ENCODE measurements at places on chromosomes 2 and 18.

- no peak overlapping the region for H3K4me3 ChIP-seq
- peaks cover 5% of the 10 kb centered on the region for H3K4me1 ChIP-seq
- no peak for DNase-seq
- no peak overlapping the region for H3K27ac ChIP-seq
- H3K36me3 ChIP-seq = peaks cover 23% of the 10 kb centered on the region
- no peaks in the 10 kb centered on the region for H3K27me3 ChIP-seq
Observed at GRCh38 chr2:96271995-96272394, 6.0 kb downstream of the CIAO1 start.

- no peak overlapping the region for H3K27ac ChIP-seq
- H3K36me3 ChIP-seq = no peaks in the 10 kb centered on the region
- no peak for DNase-seq
- H3K4me1 ChIP-seq = no peaks in the 10 kb centered on the region
- H3K4me3 ChIP-seq = no peak overlapping the region
- H3K27me3 ChIP-seq = no peaks in the 10 kb centered on the region
Observed at GRCh38 chr2:58543442-58543841, 302.3 kb upstream of the FANCL start.

DNA sequence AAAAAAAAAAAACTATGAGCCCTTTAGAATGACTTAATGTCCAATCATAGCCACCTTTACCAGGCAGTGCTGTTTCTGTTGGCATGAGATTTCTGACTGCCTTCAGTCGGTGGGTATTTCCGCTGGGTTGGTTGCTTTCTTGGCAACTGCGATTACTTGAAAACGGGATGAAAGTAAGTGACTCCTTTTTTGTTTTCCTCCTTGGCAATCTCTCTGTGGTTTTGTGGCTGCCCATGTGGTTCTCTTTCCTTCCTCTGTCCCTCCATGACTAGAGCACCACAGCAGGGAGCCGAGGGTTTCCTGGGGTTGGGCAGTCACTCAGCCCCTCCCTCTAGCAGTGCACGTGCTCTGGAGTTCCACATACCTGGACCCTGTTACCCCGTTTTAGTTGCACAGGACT is 112.1 kb downstream of the KLHL29 start:
- no peak overlapping the region for H3K4me3 ChIP-seq
- H3K27ac ChIP-seq = no peak overlapping the region
- no peak for DNase-seq
- no peaks in the 10 kb centered on the region for H3K4me1 ChIP-seq
- no peaks in the 10 kb centered on the region for H3K27me3 ChIP-seq
- no peaks in the 10 kb centered on the region for H3K36me3 ChIP-seq

DNA sequence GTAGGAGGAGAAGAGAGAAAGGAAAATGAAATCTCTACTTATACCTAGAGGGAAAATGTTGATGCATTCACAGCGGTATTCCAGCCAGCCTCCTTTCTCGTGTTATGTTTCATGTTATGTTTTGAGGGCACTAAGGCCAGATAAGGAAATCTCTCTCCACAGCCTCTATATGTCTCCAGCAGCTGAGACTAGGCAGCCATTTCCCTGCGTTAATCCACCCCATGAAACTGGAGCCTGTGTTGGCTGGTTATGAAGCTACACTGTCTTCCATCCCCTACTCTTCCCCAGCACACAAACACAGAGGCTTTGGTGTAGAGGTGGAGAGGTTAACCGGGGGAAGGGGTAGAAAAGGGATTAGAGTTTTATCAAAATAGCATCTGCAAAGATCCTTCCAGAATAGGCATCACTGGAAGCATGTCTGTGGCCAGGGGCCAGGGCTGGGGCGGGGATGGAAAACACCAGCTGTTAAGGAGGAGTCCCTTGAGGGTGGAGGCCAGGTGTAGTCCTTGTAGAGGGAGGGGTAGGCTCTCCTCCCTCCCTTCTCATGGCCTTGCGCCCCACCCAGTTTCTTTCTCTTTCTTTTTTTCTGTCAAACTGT is 100.9 kb upstream of the TNP1 start:
- no peak for DNase-seq
- no peaks in the 10 kb centered on the region for H3K4me1 ChIP-seq
- no peak overlapping the region for H3K27ac ChIP-seq
- H3K4me3 ChIP-seq = no peak overlapping the region
- H3K36me3 ChIP-seq = no peaks in the 10 kb centered on the region

- DNase-seq = no peak
- no peak overlapping the region for H3K4me3 ChIP-seq
- H3K27ac ChIP-seq = no peak overlapping the region
- H3K4me1 ChIP-seq = no peaks in the 10 kb centered on the region
- H3K36me3 ChIP-seq = no peaks in the 10 kb centered on the region
Observed at GRCh38 chr2:218021536-218022071, 18.8 kb upstream of the TNS1 start.

DNA sequence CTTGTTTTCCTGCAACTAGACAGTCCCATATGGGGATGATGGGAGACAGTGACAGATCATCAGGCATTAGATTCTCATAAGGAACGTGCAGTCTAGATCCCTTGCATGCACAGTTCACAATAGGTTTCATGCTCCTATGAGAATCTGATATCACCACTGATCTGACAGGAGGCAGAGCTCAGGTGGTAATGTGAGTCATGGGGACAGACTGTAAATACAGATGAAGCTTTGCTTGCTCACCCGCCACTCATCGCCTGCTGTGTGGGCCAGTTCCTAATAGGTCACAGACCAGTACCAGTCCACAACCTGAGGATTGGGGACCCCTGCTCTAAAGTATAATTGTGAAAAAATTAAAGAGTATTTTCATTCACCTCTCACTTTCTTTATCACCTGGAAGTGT is 23.6 kb upstream of the RAB1A start:
- H3K27me3 ChIP-seq = no peaks in the 10 kb centered on the region
- no peak for DNase-seq
- H3K36me3 ChIP-seq = no peaks in the 10 kb centered on the region
- H3K27ac ChIP-seq = no peak overlapping the region
- H3K4me1 ChIP-seq = no peaks in the 10 kb centered on the region

GRCh38 chr2:241003830-241004564 is 5.6 kb downstream of the SNED1 start:
- no peak overlapping the region for H3K27ac ChIP-seq
- H3K4me3 ChIP-seq = no peak overlapping the region
- no peaks in the 10 kb centered on the region for H3K4me1 ChIP-seq
- H3K27me3 ChIP-seq = no peaks in the 10 kb centered on the region

DNA sequence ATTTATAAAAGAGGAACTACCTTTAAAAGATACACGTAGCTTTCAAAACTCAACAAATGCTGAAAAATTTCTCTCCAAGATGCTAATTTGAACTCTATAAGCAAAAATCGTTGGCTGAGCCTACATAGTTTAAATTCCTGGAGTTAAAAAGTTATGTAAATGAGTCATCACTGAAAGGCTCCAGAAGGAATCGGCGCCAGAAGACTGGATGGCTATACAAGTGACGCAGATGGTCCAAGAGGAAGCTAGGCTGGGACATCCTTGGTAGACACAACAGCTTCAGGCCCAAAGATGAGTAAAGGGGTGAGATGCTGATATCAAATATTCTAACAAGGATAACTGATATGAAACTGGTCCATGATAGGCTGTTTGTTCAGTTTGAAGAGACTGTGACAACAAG is 22.8 kb upstream of the DNAH6 start:
- no peaks in the 10 kb centered on the region for H3K4me1 ChIP-seq
- no peak for DNase-seq

- H3K36me3 ChIP-seq = no peaks in the 10 kb centered on the region
- H3K27me3 ChIP-seq = no peaks in the 10 kb centered on the region
- no peaks in the 10 kb centered on the region for H3K4me1 ChIP-seq
- no peak overlapping the region for H3K27ac ChIP-seq
- DNase-seq = no peak
- no peak overlapping the region for H3K4me3 ChIP-seq
Observed at GRCh38 chr2:23595021-23595420, 210.0 kb downstream of the KLHL29 start.

DNA sequence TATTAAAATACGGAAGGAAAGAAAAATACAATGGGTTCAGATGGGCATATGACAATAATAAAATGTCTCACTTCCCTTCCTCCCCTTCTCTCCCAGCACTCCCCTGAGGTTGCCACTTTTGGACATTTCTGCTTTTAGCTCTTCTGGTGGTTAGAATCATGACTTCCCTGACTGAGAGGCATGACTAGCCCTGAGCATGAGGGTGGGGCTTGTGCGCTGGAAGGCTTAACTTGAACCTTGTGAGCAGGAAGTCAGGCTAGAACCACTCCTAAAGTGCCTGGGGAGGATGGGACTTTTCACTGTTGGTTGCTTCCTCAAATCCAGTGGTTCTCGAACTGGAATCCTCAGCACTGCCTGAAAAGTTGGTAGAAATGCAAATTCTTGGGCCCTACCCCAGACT is 19.7 kb upstream of the ARHGAP25 start:
- no peaks in the 10 kb centered on the region for H3K27me3 ChIP-seq
- peak; percentile 70 for DNase-seq
- no peaks in the 10 kb centered on the region for H3K4me1 ChIP-seq
- H3K4me3 ChIP-seq = no peak overlapping the region

DNA sequence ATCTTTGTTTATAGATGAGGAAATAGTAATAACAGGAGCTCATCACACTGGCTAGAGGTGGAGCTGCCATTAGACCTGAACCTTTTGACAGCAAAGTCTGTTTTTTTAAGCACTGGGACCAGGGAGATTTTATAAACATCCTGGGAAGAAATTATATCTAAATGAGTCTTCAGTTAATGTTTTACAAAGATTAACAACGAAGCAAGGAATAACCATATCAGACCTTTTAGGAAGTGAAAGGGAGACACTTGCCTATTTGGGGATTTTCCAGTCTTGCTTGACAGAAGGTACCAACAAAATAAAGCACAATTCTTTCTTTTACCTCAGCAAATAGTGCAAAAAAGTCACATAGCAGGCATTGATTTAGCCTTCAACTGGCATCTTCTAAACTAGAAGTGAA is 777.0 kb downstream of the CPS1 start:
- no peak for DNase-seq
- no peaks in the 10 kb centered on the region for H3K27me3 ChIP-seq
- no peaks in the 10 kb centered on the region for H3K36me3 ChIP-seq
- no peak overlapping the region for H3K27ac ChIP-seq

GRCh38 chr2:188659656-188660406 is 314.3 kb upstream of the COL3A1 start:
- H3K27ac ChIP-seq = no peak overlapping the region
- H3K36me3 ChIP-seq = no peaks in the 10 kb centered on the region
- H3K4me3 ChIP-seq = no peak overlapping the region
- no peaks in the 10 kb centered on the region for H3K27me3 ChIP-seq
- DNase-seq = no peak

GRCh38 chr2:12951657-12951973 is 234.9 kb downstream of the TRIB2 start:
- no peak for DNase-seq
- H3K27ac ChIP-seq = no peak overlapping the region
- no peaks in the 10 kb centered on the region for H3K4me1 ChIP-seq
- no peak overlapping the region for H3K4me3 ChIP-seq
- no peaks in the 10 kb centered on the region for H3K36me3 ChIP-seq

GRCh38 chr18:47560723-47561715 is 309.6 kb upstream of the SKOR2 start:
- H3K27me3 ChIP-seq = no peaks in the 10 kb centered on the region
- no peaks in the 10 kb centered on the region for H3K4me1 ChIP-seq

- H3K4me1 ChIP-seq = peaks cover 53% of the 10 kb centered on the region
- no peak overlapping the region for H3K4me3 ChIP-seq
- peak overlapping the region; percentile 39 for H3K27ac ChIP-seq
Observed at GRCh38 chr2:237727363-237727762, 71.2 kb upstream of the RBM44 start.

DNA sequence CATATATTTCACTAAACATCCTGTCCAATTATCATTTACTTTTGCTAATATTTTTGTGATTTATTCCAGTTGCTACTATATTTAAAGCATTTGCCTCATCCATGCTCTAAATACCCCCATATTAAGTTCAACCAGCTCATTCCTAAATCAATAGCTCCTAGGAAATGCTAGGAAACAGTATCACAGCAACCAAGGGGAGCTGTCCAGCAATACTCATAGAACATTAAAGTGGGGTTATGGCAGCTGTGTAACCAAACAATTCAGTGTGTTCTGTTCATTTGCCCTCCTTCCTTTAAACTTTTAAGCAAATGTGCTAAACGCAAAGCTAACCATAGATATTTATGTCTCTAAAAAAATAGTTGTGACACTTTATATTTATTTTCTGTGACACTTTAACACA is 41.1 kb downstream of the ACVR1C start:
- H3K4me1 ChIP-seq = no peaks in the 10 kb centered on the region
- H3K27me3 ChIP-seq = no peaks in the 10 kb centered on the region
- H3K36me3 ChIP-seq = no peaks in the 10 kb centered on the region
- no peak overlapping the region for H3K4me3 ChIP-seq

- H3K36me3 ChIP-seq = no peaks in the 10 kb centered on the region
- no peak overlapping the region for H3K27ac ChIP-seq
- no peak for DNase-seq
- H3K4me1 ChIP-seq = no peaks in the 10 kb centered on the region
- no peaks in the 10 kb centered on the region for H3K27me3 ChIP-seq
Observed at GRCh38 chr2:223612501-223612900, 10.3 kb upstream of the SCG2 start.

DNA sequence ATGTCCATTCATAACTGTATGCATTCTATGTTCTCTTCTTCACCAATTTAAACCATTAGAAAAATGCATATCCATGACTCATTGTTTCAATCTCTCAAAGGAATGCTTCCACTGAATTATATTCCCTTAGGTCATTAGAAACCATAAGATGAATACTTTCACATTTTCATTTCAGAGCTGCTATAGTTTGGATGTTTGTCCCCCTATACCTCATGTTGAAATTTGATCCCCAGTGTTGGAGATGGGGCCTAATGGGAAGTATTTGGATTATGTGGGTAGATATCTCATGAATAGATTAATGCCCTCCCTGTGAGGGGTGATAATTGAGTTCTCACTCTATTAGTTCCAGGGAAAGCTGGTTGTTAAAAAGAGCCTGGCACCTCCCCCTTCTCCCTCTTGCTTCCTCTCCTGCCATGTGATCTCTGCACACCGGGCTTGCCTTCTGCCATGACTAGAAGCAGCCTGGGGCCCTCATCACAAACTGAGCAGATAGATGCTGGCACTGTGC is 35.7 kb downstream of the THUMPD2 start:
- H3K36me3 ChIP-seq = no peaks in the 10 kb centered on the region
- no peaks in the 10 kb centered on the region for H3K4me1 ChIP-seq
- no peak overlapping the region for H3K4me3 ChIP-seq
- no peaks in the 10 kb centered on the region for H3K27me3 ChIP-seq
- DNase-seq = no peak

DNA sequence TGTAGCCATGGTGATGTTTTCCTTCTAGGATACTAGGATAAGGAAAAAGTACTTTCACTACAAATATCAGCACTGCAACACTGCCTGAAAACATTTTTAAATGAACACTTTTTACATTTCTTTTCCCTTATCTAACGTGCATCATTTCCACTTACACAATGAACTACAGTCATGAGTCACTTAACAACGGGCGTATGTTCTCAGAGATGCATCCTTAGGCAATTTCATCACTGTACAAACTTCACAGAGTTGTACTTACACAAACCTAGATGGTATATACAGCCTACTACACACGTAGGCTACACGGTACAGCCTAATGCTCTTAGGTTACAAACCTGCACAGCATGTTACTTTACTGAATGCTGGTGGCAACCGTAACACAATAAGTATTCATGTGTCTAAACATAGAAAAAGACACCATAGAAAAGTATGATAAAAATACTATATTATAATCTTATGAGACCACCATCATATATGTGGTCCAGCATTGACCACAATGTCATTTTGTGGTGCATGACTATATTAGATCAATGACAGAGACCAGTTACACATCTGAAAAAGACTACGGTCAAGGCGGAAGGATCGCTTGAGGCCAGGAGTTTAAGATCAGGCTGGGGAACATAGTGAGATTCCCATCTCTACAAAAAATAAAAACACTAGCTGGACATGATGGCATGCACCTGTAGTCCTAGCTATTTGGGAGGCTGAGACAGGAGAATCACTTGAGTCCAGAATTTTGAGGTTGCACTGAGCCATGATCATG is 39.8 kb downstream of the WDR33 start:
- no peak for DNase-seq
- H3K4me3 ChIP-seq = no peak overlapping the region
- H3K27me3 ChIP-seq = no peaks in the 10 kb centered on the region

Measured in colonic mucosa (tissue), 4 donors.